Mammary microvascular endothelial cell (primary cell): ENCODE measurements at places on chromosomes 7 and 10. TPM values are rescaled to one million over a fixed set of nuclear protein-coding genes. Genes with fewer than 3 reads are reported as not detected.

Gene NYAP1
- total RNA-seq: 2.1 and 2.9 TPM in 2 replicates

Gene PIK3AP1
- total RNA-seq: not detected in 2 replicates

Gene TUBB8
- total RNA-seq: 0.13 TPM in 1 of 2 replicates, not detected in the other

Gene MYOZ1
- not detected in 2 replicates for total RNA-seq

Gene TUBAL3
- total RNA-seq: 0.07 and 0.20 TPM in 2 replicates

Gene HMX3
- total RNA-seq: 0.10 TPM in 1 of 2 replicates, not detected in the other

Gene ADRA2A
- under 0.01 TPM in 1 of 2 replicates, not detected in the other for total RNA-seq

Gene DPP6
- total RNA-seq: not detected in 2 replicates
